Activated naive CD4-positive, alpha-beta T cell treated with anti-CD3 and anti-CD28 coated beads, Interleukin-2, amount 50 U/mL, for 16 hours (primary cell): ENCODE measurements at places on chromosomes 5 and 9.

DNA sequence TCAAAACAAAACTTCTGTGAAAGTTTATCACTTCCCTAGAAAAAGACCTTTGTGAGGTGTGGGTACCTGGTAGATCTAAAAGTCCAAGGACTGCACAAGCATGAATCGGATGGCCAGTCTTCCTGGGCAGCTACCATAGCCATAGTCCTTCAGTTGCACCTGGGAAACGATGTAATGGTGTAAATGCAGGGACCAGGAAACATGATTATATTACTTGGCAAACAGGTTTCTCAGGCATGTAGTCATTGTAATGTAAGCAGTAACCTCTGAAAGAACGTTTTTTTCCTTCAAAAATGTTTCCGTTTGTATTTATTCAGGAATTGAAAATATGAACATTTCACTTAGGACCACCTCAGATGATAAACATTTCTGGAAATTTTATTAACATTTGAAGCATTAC, 433.4 kb downstream of the DTWD2 start:
- no peak for DNase-seq

DNA sequence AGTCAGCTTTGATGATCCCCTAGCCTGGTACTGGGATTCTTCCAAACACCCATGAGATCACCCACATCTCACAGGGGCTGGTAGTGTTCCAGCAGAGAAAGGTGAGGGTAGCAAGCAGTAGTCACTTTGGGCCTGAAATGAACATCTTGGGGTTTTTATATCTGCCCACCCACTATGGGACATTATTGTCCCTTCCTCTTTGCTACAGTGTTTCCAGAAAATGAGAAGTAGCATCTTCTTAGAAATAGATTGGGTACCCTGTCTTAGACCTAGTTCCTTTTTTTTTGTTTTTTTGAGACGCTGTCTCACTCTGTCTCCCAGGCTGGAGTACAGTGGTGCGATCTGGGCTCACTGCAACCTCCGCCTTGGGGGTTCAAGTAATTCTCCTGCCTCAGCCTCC, 249.2 kb upstream of the ANKRD55 start:
- no peak for DNase-seq

- no peak for DNase-seq
Measured at GRCh38 chr5:66573733-66574132, 22.5 kb upstream of the MAST4 start.

DNA sequence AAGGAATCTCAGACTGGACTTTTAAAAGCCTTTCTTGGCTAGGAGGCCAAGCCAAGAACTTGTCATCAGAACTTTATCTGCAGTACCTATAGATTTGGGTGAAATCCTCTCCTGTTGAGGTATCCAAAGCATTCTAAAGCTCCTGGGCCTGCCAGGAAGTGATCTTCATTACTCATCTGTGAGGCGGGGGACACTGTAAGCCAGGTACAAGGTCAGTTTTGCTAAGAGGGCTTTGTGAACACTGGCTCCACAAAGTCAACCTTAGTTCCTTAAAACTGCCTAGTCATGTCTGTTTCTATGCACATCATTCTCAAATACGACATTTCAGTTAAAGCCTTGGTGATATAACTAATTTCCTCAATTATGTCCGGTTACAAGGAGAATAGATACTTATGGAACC, 236.7 kb downstream of the PIK3R1 start:
- DNase-seq = no peak

DNA sequence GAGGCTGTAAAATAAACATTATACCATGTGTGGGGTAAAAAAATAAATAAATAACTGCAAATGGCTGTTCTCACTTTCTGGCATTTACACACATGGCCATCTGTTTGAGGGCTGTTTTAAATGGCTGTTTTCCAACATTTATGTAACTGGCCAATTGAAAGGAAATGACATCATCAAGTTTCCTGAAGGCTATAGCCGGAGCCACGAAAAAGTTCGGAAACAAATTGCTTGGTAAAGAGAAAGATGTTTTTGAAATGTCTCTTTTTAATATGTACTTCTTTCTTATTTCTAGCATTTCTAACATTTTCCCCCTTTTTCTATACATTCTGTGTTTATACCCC, 95.4 kb upstream of the DAB2 start:
- no peak for DNase-seq

- DNase-seq = no peak
Measured at GRCh38 chr5:42400474-42400873, 22.8 kb upstream of the GHR start.

DNA sequence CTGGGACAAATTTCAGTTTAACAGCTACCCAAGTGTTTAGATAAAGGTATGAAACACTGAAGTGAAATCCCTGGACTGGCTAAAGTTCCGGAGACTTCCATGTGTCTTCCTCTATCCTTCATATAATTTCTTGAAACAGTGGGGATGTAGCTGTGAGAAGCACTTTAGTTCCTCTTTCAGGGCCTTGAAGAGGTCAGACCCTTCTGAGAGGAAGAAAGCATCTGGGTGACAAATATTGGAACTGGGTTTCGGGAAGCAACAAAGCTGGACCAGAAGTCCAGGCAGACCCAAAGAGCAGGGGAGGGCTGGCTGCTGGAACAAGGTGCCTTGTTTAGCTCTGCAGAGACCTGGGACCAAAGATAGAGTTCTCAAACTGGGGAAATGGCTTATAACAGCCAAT, 75.4 kb upstream of the ZFAND5 start:
- DNase-seq = no peak

DNA sequence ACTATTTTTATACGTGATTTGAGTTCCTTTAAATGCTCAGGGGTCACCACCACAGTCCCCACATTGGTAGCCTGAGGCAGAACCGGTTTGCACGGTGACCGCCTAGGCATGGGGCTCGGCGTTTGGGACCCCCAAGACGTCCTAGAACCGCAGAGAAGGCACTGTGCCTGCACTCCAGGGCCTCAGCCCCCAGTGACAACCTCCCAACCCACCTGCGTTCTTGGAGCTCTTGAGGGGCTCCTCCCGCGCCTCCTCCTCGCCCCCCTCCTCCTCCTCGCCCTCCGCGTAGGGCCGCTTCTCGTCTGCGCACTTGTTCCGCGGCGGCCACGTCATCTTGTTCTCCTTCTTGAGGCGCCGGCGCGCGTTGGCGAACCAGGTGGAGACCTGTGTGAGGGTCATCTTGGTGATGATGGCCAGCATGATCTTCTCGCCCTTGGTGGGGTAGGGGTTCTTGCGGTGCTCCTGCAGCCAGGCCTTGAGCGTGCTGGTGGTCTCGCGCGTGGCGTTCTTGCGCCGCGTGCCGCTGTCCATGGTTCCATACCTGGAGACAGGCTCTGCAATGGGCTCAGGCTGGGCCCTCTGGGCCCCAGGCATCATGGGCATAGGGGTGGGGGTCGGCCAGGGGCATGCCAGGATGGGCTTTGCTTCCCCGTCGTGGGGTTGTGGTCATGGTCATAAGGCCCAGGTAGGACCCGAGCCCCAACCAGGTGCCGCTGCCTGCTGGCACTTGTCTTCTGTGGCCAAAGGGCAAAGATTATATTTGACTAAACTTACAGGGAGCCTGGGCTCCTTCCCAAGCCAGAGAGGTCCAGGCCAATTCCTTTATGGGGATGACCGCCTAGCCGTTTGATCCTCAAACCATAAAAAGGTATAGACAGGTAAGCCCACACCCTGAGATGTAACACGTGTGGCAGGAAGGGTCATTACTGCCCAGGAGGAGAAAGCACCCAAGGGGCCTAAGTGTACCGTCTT, 3.1 kb downstream of the IRX4 start:
- DNase-seq = no peak

- DNase-seq = no peak
Measured at GRCh38 chr5:173832386-173832785, 55.8 kb upstream of the CPEB4 start.

GRCh38 chr5:176902911-176903664, 3.9 kb upstream of the HK3 start:
- no peak for DNase-seq

DNA sequence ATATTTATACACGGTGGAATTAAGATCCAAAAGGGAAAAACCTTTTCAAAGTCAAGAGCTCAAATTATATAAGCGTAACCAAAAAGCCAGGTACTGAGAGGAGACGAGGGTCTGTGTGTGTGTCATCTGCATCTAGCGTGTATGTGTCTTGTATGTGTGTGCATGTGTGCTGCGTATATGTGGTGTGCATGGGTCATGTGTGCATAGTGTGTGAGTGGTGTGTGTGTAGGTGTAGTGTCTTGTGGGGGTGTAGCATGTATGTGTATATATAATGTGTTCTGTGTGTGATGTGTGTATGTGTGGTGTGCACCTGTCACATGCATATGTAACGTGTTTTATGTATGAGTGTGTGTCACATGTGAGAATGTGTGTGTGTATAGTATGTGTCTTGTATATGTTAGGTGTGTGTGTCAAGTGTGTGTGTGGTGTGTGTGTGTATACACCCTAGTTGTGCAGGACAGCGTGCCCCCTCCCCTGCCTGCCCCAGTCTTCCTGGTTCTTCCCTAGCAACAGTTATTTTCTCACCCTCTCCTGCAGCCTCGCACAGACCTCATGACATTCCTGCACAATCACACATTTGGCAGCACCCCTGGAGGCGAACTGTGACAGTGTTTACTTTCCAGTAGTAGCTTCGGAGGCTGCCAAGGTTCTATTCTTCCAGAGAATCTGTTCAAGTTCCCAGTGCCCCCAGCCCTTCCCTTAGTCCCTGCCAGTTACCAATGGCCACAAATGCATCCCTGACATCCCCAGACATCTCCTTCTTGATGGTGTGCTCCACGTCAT, 27.1 kb upstream of the TNIP1 start:
- DNase-seq = no peak

DNA sequence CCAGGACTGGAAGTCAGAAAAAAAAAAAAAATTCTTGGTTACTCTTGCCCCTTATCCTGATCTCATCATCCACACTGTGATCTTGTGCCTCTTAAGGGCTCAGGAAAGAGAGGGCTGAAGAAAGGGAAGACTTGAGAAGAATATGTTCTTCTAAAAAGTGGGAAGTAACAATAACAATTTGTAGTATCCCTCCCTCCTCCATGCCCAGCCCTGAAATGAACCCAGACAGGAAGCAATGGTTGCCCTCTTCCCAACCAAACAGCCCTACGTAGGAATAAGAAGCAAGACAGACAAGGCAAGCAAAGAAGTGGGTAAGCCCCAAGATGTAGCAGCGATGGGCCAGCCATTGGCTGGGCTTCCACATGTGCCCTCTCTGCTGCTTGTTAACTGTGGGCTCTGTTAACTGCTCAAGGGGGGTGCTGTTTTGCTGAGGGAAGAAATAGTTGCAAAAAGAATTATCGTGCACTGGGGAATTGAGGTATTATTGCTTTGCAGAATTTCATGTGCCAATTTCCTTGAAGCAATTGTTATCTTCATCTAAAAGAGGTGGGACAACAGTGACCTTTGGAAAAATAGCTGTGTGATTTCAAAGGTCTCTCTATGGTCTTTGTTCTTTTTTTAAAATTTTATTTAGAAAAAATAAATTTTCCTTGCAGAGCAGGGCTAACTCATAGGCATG, 146.6 kb upstream of the PCA3 start:
- DNase-seq = no peak

- no peak for DNase-seq
Measured at GRCh38 chr9:110752766-110753165, 84.2 kb downstream of the MUSK start.

- DNase-seq = no peak
Measured at GRCh38 chr5:72476275-72476674, 30.9 kb downstream of the ZNF366 start.

- DNase-seq = no peak
Measured at GRCh38 chr5:27474395-27474794, 436.0 kb upstream of the CDH9 start.

- DNase-seq = no peak
Measured at GRCh38 chr9:27160636-27161035, 51.6 kb downstream of the TEK start.

DNA sequence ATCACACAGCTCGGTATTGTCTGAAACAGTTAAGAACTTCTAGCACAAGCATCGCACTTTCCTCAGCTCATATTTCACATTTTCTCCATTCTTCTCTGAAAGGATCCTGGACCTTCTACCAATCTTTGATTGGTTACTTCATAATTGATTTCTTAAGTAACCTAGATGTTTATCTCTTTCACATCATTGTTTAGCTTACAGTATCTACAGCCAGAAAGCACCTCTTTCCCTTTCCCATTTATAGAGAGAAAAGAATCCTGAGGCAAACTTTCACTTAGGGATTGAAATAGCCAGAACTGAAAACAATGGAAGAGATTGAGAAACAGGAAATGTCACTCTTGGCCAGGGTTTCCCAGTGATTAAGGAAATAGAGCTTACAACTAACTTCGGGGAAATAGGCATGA, 2.5 kb downstream of the IL33 start:
- no peak for DNase-seq

DNA sequence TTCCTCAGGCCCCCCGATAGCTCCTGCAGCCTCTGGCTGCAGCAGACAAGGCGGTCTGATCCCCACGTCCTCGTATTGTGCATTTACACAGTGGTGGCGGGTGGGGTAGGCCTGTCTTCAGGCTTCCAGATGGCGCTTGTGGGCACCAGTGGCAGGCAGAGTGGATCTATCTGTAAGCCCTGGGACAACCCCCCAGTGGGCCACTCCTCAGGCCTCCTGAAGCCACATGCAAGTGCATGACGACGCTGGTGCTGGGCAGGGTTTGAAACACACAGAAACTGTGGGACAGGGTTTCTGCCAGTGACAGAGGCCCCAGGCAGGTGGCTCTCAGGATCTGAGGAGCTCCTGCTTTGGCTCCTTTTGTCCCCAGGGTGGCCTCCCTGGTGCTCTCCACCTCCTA, 42.0 kb downstream of the SLF1 start:
- DNase-seq = no peak

GRCh38 chr9:135136481-135136880, 49.0 kb downstream of the OLFM1 start:
- DNase-seq = no peak

- no peak for DNase-seq
Measured at GRCh38 chr5:125465703-125466102, 719.3 kb upstream of the ZNF608 start.

DNA sequence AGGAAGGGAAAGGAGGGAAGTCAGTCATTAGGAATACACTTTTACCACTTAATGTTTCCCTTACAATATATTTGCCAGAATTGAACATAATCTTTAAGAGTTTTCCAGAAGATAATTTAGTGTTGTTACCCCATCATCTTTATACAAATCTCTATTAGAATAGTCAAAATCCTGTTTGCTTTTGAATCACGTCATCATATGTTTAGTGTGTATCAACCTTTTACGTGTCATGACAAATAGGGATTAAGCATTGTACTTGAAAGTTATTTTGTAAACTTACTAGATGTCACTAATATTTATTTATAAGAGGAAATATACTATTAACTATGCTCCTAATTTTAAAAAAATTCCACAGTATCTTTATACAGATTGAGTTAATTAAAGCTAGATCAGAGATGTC, 1899.5 kb downstream of the MAT2B start:
- DNase-seq = no peak

DNA sequence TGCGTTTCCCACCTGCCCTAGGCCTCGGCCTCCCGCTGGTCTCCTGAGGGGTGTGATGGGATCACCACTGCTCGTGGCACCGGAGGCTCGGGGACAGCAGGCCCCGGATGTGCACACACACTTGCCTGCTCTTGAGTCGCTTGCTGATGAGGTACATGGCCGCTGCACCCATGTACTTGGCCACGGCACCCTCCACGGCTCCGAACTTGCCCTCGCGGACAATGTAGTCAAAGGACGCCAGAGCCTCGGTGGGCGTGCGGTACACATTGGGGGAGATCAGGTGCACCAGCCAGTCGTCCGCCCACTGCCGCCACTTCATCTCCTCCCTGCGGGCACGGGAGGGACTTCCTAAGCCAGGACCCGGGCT, 4.7 kb downstream of the PTGES2 start:
- no peak for DNase-seq
